ENCODE measurements at places on chromosomes 12 and 14.

DNA sequence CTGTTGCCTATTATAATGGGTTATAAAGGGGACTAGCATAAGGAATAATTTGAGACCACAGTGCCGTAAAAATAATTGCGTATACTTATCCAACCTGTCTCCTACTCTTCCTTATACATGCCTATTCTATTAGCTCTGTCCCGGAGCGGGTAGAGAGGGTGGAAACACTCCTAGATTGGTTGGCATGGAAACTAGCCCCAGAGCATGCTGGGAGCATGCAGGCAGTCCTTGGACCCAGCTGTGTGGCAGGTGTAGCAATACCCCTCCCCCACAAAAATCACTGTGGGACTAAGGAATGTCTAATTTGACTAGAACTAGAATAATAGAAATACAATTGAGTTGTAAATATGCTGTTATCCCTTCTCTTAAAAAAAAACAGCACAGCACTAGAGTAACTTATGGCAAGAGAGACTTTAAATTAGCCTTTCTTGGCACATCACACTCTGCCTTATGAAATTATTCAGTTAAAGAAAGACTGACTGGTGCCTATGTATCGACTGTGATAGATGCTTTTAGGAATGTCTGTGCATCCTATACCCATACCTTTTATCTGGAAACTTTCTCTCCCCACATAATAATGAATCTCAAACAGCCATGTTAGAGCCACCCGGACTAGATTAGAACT, 244.0 kb upstream of the DAAM1 start:
- no peak for DNase-seq

DNA sequence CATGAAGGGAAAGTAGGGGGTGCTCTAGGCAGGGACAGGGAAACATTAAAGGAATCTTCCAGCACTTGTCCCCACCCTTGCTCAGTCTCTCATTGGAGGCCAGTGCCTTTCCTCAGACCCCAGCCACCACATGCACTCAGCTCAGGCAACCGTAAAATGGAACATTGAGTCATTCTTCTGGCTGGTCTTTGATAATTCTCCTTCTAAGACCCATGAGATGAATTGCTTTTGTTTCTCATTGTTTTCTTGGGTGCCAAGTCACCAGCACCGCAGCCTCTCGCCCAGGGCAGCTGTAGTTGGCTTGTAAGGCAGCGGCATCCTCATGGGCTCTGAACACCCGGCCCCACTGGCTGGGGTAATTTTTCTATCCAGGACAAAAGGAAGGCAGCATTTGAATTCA, 108.2 kb downstream of the PHETA1 start:
- no peak for DNase-seq

DNA sequence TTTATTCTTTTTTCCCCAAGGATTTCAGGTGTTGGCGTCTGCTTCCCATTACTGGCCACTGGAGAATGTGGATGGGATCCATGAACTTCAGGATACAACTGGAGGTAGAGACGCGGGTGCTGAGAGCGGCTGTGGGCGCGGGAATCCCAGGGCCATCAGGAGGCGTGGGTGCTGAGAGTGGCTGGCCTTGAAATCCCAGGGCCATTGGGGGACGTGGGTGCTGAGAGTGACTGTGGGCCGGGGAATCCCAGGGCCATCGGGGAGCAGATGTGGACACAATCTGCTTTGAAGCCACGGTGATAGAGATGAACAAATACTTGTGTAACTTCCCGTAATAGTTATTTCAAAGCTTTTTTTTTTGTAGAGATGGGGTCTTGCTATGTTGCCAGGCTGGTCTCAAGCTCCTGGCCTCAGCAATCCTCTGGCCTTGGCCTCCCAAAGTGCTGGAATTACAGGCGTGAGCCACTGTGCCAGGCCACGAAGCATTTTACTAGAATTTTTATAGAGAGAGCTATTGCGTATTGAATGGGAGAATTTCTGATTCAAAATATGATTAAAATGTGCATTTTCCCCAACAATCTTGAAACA, 12.8 kb downstream of the ADGRD1 start:
- DNase-seq = no peak

- no peak for DNase-seq
Measured at GRCh38 chr12:79451365-79451764, 239.4 kb downstream of the PAWR start.

DNA sequence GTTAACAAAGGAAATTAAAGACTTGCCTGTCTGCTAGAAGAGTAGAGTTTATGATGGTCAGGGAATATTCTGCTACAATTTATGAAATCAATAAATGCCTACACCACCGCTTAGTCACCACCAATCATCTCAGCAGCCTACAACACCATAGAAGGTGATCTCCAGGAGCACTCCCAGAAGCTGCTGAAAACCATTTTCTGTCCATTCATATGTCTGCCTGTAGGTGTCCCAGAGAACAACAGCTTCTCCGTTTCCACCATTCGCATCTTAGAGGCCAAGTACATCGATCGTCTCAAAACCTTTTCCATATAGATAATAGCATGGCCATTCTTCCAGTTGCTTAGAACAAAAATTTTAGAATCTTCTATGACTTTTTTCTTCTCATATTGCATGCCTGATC, 303.4 kb downstream of the KCNC2 start:
- no peak for DNase-seq

All from SIG-M5 (cell line).